ENCODE measurements at places on chromosomes 6 and 20.

- ATAC-seq, result no peak
Observed at GRCh38 chr20:37207171-37207570, 27.8 kb upstream of the MROH8 start.

DNA sequence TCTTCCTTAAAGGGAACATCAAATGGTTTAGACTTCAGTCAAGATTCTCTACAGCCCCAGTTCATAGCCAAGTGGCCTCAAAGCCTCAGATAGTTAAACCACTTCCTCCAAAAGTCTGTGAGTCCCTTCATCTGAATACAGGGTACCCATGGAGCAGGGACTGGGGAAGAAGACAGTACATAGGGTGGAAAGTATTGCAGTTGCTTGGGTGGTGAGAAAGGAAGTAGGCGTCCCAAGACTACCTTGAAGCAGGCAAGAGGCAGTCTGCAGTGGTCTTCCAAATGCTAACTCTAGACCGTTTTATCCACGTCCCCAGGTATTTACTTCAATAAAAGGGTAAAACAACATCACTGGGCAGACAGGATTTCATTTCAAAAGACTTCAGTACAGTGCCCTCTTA, 2.0 kb downstream of the FYN start:
- peak; percentile 15 for ATAC-seq

DNA sequence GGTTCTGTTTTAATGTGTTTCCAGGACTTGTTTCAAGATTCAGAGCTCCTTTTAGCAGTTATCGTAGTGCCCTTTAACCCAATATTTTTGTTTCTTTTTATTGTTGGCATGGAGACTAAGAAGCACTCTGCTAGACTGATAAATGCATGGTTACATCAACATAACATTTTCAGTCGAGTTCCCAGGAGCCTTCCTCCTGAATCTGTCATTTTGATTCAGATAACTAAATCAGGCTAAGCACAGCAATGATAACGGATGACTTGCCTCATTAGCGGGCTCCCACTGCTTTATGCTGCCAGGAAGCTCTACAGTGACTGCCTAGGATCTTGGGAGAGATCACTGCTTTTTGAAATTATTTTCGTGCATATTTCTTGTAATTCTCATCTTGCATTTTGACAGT, 772.8 kb upstream of the GJE1 start:
- no peak for ATAC-seq

DNA sequence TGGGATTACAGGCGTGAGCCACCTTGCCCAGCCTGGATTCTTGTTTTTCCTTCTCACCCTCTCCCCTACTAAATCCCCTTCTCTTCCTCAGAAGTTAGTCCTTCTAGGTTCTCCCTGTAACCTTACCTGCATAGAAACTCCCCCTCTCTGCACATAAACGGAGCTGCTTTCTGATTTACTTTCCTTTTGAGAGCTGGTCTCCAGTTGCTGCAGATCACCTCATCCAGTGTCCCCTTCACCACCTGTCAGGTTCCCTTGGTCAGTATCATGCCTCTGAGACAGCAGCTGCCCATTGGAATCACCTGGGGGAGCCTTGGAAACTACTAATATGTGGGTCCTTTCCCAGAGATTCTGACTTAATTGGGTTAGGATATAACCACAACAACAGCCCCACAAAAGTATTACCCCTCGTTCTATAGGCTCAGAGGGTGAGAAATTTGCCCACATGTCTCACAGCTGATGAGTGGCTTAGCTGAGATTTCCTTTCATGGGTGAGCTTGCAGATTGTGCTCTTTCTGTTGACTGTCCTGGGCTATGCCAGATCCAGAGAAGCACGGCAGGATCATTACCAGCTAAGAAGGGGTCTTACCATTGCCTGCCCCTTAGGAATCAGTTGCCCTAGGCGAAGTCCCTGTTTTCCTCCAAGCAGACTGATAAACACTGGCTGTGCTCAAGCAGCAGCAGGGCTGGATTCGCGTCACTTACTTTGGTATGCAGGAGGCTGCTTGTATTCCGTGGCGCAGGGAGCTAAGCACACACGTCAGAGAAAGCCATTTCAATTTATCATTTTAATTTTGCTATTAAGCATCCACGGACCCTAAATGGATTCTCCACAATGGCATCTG, 51.3 kb downstream of the AKAP12 start:
- no peak for ATAC-seq

- peak; percentile 33 for ATAC-seq
Observed at GRCh38 chr6:134956032-134956431, 6.1 kb upstream of the ALDH8A1 start.

DNA sequence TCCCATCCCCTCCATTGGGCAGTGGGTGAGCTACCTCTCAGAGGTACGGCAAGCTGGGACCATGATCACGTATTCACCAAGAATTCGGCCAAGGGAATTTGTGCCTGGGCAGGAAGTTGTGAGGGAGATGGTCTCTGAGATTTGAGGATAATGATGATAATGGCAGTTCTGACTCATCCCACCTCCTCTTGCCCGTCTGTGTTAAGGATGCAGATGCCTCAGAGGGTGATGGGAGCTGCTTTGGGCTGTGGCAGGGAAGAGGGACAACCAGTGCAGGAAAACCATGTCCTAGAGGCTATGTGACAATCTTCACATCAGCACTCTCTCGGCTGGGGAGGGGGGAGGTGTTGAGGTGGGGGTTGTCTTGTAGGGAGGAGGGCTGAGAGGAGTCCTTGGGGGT, 4.3 kb downstream of the TGM6 start:
- no peak for ATAC-seq

DNA sequence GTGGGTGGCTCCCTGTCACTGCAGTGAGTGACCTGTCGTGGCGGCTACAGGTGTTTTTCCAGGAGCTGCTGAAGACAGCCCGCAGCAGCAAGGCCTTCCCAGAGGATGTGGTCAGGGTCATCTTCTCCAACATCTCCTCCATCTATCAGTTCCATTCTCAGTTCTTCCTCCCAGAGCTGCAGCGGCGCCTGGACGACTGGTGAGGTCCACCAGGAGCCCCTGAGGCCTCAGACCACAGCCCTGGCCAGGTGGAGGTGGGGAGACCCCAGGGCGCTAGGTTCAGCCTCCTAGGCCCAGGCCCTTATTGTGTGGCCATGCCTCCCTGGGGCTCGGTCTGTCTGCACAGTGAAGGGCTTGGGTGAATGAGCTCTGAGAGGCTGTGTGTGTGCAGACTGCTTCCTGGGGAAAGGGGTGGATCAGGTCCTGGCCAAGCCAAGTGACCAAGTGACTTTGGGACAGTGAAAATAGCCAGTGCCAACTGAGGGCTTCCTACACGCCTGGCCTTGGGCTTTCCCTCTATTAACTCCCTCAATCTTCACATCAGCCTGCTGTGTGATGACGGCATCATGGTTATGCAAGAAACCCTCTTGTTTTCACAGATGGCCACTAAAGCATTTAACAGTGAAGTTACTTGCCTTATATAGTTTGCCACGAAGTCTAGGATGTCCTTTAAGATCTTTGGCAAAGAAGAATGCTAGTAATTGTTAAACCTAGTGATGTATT, 6.4 kb downstream of the FGD2 start:
- no peak for ATAC-seq

DNA sequence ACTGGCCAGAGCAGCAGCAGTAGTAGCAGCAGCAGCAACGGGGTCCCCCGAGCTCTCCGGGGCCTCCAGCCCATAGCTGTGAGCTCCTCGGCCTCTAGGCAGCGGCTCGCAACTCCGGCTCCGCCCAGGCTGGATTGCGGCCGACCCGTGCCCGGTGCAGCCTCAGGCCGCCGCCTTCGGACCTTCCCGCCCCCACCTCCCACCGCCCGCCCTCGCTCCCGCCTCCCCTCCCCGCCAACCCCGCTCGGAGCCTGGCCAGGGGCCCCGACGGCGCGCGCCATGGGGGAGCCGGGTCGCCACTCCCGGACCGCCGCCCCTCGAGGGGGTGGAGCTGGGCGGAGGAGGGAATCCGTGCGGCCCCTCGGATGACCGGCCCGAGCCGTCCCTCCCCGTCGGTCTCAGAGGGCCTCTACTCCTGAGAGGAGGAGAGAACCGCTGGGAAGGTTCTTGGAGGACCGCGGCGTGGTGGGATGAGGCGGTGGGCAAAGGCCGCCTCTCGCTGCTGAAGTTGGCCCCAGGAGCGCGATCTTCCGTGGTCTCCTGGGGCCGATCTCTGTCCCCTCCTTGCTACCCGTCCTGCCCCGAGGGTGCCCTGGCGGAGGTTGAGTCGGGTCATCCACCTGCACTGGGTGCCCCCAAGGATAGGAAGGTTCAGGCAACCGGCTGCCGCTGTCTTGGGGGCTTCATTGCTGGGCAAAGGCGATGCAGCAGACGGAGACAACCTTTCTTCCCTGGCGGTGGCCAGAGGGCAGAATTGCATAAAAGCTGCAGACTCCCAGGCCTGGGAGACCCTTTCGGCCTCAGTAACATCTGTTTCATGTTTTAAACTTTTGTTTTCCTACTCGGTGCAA, at the start of gene ADAM33:
Gene ADAM33 (minus strand): TSS at position 80 of the 851 bp plus-strand sequence. CDS start 6 bp downstream, at position 74.
- no peak for ATAC-seq

GRCh38 chr6:14026831-14027539, 90.6 kb upstream of the CD83 start:
- no peak for ATAC-seq

DNA sequence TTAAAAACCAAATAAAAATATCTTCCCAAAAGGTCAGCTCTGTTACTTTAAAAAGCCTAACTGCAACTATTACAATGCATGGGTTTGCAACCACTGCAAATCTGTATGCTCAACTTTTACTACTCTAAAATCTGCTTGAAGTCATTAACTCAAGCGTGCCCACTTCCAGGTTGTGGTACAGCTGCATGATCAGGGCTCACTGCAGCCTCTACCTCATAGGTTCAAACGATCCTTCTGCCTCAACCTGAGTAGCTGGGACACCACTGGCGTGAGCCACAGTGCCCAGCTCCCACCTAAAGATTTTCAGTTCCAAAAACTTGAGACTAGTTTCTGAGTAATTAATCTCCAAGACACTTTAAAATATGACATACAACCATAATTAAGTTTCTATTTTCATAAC, 8.2 kb downstream of the DIDO1 start:
- peak; percentile 72 for ATAC-seq

- ATAC-seq, result no peak
Observed at GRCh38 chr20:5776077-5776476, 25.9 kb downstream of the SHLD1 start.

DNA sequence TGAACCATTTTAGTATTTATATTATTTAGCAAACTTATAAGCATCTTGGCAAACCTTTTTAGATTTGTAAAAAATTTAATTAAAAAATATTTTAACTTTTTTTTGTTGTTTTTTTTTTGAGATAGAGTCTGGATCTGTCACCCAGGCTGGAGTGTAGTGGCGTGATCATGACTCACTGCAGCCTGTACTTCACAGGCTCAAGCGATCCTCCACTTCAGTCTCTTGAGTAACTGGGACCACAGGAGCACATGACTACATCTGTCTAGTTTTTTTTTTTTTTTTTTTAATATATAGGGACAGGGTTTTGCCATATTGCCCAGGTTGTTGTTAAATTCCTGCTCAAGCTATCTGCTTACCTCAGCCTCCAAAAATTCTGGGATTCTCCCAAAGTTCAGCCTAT, 161.1 kb downstream of the EYS start:
- no peak for ATAC-seq

- no peak for ATAC-seq
Observed at GRCh38 chr6:48213076-48213788, 102.2 kb upstream of the PTCHD4 start.

DNA sequence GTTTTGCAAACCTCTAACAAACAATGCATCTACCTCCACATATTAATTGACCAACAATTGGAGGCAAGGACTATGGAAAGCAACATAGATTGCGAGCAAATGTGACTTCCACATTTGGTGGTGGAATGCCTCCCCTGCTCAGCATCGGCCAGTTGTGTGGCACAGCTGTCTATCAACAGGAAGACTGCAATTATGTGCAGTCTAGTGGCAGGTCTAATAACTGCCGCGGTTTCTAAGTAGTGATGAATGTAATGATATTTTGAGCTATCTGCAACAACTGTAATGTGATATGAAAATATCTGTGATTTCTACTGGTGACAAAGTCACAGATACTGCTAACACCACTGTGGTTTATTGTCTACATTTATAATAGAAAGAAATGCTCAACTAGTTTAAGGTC, 56.8 kb downstream of the NCR2 start:
- ATAC-seq, result no peak

GRCh38 chr6:157406661-157407060, 25.7 kb downstream of the ZDHHC14 start:
- ATAC-seq, result no peak

GRCh38 chr20:47396762-47397476, 40.4 kb upstream of the ZMYND8 start:
- no peak for ATAC-seq

GRCh38 chr20:59678288-59678687, 73.9 kb downstream of the PHACTR3 start:
- ATAC-seq, result no peak

GRCh38 chr20:32263398-32263954, 14.0 kb upstream of the KIF3B start:
- no peak for ATAC-seq

- ATAC-seq, result no peak
Observed at GRCh38 chr6:63477422-63478040, 94.7 kb upstream of the LOC128125822 start.

DNA sequence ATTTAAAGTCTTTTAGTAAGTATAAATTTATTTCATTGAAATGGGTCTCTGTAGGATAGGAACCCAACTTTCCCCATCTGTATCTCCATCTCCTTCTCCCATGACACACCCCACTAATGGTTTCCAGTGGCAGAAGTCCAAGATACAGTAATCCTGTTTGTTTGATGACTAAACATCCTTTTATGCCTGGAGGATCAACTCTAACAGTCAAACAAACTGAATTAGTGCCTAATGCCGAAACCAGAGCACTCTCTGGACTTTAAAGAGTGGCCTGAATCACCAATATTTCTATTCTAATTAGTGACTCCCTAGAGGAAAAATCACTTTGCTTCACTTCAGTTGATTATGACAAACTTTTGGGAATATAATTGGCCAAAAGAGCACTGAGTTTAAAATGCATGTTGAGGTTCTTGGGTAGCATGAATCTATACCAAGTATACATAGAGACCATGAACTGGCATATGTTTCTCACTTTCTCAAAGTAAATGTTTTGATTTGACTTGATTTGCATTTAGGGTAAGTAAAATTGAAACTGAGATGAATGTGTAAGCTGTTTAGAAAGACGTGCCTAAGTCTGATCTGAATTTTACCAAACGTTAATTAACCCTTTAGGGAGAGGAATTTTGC, 776.4 kb upstream of the NRSN1 start:
- no peak for ATAC-seq

DNA sequence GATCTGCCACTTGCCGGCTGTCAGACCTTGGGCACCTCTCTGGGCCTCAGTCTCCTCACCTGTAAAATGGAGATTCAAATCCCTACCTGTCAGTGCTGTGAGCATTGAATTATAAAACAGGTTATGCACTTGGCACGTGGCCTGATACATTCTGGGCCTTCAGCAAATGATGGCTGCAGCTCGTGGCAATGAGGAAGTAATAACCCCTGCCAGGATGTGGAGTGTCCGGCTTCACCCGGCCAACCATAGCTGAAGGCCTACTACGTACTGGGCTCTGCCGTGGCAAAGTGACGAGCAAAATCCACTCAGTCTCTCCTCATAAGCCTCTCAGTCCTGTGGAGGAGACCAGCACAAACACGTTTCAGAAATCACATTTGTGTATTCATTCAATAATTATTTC, 10.9 kb upstream of the VSTM2L start:
- ATAC-seq, result no peak

GRCh38 chr6:291697-292505, at the start of gene DUSP22:
DUSP22 (plus strand) TSS chr6:292487; CDS start chr6:292540, 53 bp downstream.
- ATAC-seq, result peak; percentile 63

- ATAC-seq, result no peak
Observed at GRCh38 chr6:105893741-105894140, 192.4 kb upstream of the PRDM1 start.

Data from activated CD4-positive, CD25-positive, alpha-beta regulatory T cell treated with anti-CD3 and anti-CD28 coated beads, Interleukin-2, amount 50 U/mL, for 24 hours (primary cell).